ENCODE measurements at places on chromosomes 16 and 17.
A peak's percentile ranks its signal among the peaks of the same experiment; 100 is the strongest.

- DNase-seq: no peak
Observed at GRCh38 chr17:3575511-3575910, 17.9 kb upstream of the TRPV3 start.

DNA sequence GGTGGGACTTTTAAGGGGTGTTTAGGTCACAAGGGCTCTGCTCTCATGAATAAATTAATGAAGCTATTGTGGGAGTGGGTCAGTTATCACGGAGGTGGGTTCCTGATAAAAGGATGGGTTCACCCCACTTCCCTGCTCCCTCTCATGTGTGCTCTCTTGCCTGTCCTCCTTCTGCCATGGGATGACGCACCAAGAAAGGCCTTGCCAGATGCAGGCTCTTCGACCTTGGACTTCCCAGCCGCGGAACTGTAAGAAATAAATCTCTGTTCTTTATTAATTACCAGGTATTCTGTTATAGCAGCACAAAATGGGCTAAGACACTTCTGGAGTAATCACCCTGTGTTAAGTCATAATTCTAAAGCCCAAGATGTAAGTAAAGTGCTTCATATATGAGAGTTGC is 141.5 kb downstream of the ASIC2 start:
- DNase-seq: no peak

- DNase-seq: peak; percentile 60
Observed at GRCh38 chr17:47802341-47803022, 19.1 kb downstream of the OSBPL7 start.

GRCh38 chr16:68200088-68200783 is 35.7 kb downstream of the ESRP2 start:
- DNase-seq: no peak

DNA sequence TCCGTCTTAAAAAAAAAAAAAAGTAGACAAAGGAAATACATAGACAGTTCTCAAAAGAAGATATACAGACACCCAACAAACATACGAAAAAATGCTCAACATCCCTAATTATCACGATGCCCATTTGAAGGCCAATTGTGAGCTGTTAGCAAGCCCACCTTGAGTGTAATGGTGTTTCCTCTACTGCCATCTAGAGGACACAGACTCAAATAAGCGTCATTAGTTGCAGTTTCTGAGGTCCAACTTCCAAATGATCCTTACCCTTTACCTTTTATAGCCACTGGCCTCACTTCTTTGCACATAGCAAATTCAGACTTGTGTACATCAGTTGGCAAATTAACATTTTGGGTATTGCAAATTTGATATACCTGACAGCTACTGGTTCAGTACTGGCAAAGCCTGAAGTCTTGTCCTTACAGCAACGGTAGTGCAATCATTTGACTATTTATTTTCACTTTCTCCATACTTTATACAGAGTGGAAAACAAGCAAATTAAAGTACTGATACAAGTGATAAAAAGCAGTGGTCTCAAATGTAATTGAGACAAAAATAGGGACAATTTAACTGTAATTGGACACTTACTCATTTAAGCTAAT is 536.3 kb upstream of the EEF2KMT start:
- no peak for DNase-seq

DNA sequence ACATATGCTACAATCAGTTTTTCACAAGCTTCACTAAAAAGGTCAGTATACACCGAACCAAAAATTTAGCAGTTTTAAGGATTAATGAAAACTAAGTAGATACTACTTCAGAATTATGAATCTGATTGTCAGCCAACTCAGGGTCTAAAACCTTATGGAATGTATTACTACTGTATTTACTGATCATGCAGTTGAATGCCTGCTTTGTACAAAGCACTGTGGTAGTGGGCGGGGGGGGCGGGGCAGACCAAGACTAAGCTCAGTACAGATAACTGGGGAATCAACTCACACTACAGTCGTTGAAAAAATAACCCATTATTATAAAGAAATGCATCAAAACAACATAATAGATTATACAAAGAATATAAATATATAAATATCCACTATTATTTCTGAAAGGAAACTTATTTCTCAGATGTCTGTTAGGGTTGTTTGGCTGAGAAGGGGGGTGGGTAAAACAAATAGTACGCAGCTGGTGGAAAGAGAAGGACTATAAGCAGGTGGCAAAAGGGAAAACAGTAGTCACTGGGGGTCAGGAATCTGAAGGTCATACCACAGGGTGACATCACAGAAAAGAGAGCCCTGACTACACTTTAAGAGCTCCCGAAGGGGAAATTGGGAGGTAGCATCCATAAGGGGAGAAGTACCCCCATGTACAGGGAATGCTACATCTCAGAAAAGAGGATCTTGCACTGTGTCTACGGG is 109.4 kb upstream of the AXIN2 start:
- no peak for DNase-seq

DNA sequence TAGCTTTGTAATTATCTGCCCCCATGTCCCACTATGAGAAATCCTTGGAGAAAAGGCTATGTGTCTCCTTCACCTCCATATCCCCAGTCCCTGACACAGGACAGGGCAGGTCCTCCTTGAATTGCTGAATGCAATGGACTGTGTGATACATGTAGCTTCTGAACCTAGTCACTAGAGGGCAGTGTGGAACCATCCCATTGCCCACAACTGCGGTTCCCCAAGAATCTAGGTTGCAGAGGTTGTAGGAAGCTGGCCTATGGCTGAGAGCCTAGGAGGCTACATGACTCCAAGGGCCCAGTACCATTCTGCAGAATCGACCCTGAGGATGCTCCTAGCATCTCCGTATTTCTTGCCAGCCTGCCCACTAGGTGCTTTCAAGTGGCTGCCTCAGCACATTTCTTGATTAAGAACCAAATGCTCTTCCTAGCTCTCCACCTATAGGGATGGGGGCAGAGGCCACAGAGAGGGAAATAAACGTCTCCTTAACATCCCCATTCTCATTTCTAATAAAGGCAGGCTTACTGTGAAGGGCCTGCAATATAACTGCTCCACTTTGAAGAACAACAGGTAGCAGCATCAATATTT is 394.0 kb downstream of the CA10 start:
- DNase-seq: peak; percentile 21

DNA sequence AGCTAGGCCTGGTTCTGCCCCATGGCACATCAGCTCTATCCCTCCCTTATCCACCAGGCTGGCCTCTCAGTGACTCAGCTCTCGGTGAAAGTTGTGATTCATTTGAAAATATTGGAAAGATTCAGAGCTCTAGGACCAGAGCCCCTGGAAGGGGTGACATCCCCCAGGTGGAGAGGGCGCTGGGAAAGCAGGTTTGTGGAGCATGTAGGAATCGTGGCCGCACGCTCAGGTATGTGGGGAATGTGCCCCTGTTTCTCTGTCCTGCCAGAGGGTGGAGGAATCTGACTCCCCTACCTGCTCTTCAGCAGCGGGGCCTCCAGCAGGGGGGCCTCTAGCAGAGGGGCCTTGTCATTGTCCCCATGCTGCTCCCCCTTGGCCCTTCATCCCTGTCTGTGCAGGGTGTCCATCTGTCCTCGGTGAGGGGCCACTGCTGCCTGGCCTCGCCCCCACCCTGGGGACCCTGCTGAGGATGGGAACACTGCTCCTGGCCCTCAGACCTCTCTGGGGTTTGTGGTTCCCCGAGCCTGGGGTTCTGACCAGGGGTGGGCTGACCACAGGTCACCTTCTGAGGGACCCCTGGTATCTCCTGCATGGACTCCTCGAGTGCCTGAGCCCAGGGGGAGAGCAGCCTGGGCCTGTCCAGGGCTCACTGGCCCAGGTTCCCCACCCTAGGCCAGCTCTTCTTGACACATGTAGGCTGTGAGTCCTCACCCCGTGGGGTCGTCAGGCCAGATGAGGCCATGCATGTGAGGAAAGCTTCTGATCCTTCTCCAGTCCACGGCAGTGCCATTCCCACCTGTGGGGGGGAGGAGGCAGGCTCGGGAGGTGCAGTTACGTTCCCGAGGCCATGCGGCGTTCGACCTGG is 47.5 kb downstream of the NT5M start:
- DNase-seq: no peak

DNA sequence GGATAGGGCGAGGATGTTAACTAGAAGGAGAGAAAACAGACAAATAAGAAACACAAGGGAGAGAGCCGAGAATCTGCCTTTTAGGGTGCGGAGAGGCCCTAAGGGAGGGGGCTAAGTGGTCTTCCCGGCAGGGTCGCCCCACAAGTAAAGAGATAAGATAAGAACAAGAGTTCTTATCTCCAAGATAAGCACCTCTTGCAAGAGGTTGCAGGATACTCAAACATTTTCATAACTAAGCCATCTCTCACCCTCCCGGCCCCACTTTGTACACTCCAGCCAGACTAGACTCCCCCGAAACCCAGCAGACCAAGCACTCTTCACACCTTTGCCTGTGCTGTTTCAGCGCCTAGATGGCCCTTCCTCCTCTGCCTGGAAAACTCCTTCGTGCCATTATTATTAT is 14.3 kb downstream of the ZNF319 start:
- DNase-seq: no peak

DNA sequence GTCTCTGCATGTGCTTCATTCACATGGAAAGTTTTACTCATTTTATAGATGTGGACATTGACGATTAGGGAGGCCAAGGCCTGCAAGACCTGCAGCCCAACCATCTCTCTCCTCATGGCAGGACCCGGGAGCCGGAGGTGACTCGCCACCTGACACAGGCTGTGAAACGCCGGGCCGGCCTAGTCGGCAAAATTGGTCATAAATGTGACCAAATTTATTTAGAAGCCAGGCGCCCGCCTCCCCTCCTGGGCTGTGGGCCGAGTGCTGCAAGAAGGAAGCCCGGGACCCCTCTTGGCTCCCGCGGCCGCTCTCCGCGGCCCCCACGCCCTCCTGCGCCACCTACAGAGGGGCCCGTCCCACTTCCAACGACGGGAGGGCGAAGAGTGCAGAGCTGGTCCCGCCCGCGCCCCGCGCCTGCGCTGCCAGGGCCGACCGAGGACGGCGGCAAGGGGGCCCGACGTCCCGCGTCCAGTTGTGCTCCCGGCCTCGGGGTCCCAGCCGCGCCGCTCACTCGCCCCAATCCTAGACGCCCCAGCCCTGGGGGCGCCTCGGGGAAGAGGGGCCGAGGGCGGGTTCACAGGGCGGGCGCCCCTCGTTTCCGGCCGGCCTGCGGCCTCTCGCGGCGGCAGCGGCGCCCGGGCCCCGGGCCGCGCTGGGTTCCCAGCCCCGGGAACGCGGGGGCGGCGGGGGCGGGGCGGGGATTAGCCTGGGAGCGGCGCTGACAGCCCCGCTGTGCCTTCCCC is 47.5 kb downstream of the WNT3 start:
- DNase-seq: peak; percentile 26

DNA sequence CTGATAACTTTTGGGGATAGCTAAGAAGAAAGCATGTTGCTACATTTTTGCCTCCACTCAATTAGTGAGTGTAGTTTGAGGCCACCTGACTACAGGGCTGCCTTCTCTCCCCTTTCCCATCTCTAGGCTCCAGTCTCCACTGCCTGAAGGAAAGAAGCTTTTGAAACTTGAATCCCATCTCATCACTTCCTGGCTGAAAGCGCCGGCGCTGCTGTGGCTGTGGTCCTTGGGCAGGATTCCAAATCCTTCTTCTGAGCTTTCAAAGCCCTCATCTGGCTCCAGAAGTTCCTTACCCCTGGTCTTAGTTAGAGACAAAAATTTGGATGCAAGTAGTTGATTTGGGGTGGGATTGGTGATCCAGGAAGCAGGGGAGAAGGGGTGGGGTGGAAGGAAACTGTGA is 119.4 kb downstream of the FOXL1 start:
- no peak for DNase-seq

GRCh38 chr16:3248596-3248995 is 7.8 kb downstream of the MEFV start:
- no peak for DNase-seq

Measured in GM12892 (cell line).